ENCODE measurements at places on chromosomes 7 and 10. TPM values are rescaled to one million over a fixed set of nuclear protein-coding genes. Genes with fewer than 3 reads are reported as not detected.

DNA sequence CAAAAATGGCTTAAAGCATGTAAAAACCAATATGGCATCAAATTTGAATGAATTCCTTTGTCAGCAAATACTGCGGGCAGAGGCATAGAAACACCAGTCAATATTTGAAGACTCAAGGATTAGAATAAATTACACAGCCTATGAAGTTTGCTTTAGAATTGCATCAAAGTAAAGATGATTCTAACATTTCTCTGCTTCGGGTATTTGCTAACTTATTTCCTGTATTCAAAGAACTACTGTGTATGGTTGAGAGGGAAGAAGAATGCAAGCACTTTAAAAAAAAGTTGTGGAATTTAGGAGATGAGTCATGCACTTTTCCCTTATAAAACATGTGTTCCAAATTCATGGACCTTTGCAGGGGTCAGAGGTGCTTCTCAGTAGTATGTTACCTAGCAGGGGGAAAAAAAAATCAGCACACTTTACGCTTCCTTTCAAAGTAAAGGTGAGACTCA lies 90.1 kb downstream of the PIP4K2A start:
- H3K36me3 ChIP-seq, result no peaks in the 10 kb centered on the region
- H3K4me3 ChIP-seq, result no peak overlapping the region
- no peaks in the 10 kb centered on the region for H3K27me3 ChIP-seq
- peaks cover 100% of the 10 kb centered on the region for H3K4me1 ChIP-seq
- H3K27ac ChIP-seq, result peak overlapping the region; percentile 43

The UCMA gene
- total RNA-seq, result not detected

- no peak overlapping the region for H3K4me3 ChIP-seq
- DNase-seq, result no peak
- no peak overlapping the region for H3K27ac ChIP-seq
- H3K4me1 ChIP-seq, result no peaks in the 10 kb centered on the region
- no peaks in the 10 kb centered on the region for H3K36me3 ChIP-seq
- no peaks in the 10 kb centered on the region for H3K27me3 ChIP-seq
Measured at GRCh38 chr10:76582531-76582930, 1055.1 kb downstream of the KCNMA1 start.

The ITGA8 gene
- total RNA-seq, result 0.02 TPM

- no peak overlapping the region for H3K27ac ChIP-seq
- H3K4me3 ChIP-seq, result no peak overlapping the region
- DNase-seq, result no peak
- no peaks in the 10 kb centered on the region for H3K27me3 ChIP-seq
- H3K36me3 ChIP-seq, result peaks cover 9% of the 10 kb centered on the region
- H3K4me1 ChIP-seq, result no peaks in the 10 kb centered on the region
Measured at GRCh38 chr7:155781433-155781832, 30.8 kb downstream of the SHH start.

- H3K27ac ChIP-seq, result no peak overlapping the region
- H3K27me3 ChIP-seq, result no peaks in the 10 kb centered on the region
- DNase-seq, result no peak
- peaks cover 9% of the 10 kb centered on the region for H3K4me1 ChIP-seq
- no peaks in the 10 kb centered on the region for H3K36me3 ChIP-seq
Measured at GRCh38 chr7:36132012-36132411, 21.0 kb upstream of the EEPD1 start.

The PRRT4 gene
- total RNA-seq, result 4.0 TPM

The OR2A12 gene
- not detected for total RNA-seq

DNA sequence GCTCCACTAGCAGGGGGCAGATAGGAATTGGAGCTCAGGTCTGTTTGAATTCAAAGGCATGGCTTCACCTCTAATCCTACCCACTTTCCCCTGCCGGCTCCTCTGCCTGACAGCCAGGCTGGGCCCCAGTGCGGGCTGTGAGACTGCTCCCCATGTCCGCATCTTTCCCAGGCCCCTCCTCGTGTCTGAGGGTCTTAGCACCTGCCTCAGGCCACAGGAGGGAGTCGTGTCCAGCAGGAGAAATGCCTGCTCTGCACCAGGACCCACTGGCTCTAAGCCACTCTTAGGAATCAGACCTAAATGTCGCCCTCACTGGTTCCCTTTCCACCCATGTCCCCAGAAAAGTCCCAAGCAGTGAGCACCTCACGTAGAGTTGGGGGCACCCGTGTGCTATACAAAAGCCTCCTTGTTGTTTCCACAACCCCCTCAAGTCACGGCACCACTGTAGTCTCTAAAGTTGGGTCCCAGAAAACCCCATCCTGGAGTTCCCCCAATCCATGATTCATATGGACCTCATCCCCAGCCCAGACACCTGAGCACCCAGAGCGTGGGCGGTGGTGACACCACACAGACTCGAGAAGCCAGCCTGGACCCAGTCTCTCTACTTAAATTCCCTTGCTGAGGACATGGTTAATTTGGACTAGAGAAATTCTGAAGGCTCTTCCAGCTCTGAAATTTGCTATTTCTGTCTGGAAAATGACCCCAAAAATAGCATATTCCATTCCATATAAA lies 466.4 kb upstream of the ZMIZ1 start:
- no peaks in the 10 kb centered on the region for H3K36me3 ChIP-seq
- H3K4me3 ChIP-seq, result no peak overlapping the region
- no peak for DNase-seq
- no peaks in the 10 kb centered on the region for H3K4me1 ChIP-seq
- no peak overlapping the region for H3K27ac ChIP-seq

DNA sequence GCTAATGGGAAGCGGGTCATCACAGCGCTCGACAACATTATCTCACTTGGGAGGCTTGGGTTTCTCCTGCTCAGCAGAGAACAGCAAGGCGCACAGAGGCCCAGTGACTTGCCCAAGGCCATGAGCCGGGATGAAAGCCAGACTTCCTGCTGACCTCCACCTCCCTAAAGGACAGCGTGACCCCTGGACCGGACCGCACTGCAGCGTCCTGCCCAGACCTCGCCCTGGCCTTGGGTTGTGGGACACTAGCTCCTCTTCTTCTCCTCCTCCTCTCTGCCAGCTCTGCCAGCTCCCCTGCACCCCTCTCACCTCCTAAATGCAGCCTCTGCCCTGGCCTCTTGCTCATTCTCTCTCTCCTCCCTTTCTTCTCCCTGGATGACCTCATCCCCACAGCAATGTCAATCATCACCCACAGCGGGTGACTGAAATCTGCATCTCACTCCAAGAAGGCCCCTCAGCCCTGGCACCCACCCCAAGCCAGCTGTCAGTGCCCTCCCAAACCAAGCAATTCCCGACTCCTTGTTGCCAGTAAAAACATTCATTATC lies 19.4 kb downstream of the SPOCK2 start:
- no peaks in the 10 kb centered on the region for H3K27me3 ChIP-seq
- H3K36me3 ChIP-seq, result no peaks in the 10 kb centered on the region
- H3K27ac ChIP-seq, result no peak overlapping the region
- no peak overlapping the region for H3K4me3 ChIP-seq

- no peak overlapping the region for H3K4me3 ChIP-seq
- H3K27ac ChIP-seq, result no peak overlapping the region
- H3K36me3 ChIP-seq, result no peaks in the 10 kb centered on the region
- no peaks in the 10 kb centered on the region for H3K4me1 ChIP-seq
- DNase-seq, result no peak
- H3K27me3 ChIP-seq, result no peaks in the 10 kb centered on the region
Measured at GRCh38 chr7:106895246-106895864, 30.3 kb downstream of the PIK3CG start.

GRCh38 chr7:157971501-157971900 lies 616.1 kb downstream of the PTPRN2 start:
- no peak for DNase-seq
- peaks cover 5% of the 10 kb centered on the region for H3K27me3 ChIP-seq
- H3K36me3 ChIP-seq, result no peaks in the 10 kb centered on the region
- no peak overlapping the region for H3K4me3 ChIP-seq
- H3K4me1 ChIP-seq, result no peaks in the 10 kb centered on the region
- H3K27ac ChIP-seq, result no peak overlapping the region

The NPC1L1 gene
- 0.15 TPM for total RNA-seq

The SCART1 gene
- 3.7 TPM for total RNA-seq

The KAZALD1 gene
- total RNA-seq, result 16.0 TPM

The ELOVL3 gene
- 5.5 TPM for total RNA-seq

- H3K4me3 ChIP-seq, result no peak overlapping the region
- H3K27ac ChIP-seq, result no peak overlapping the region
- no peaks in the 10 kb centered on the region for H3K27me3 ChIP-seq
- no peak for DNase-seq
- H3K36me3 ChIP-seq, result no peaks in the 10 kb centered on the region
Measured at GRCh38 chr7:28999895-29000716, 42.0 kb upstream of the TRIL start.

GRCh38 chr7:82331234-82331633 lies 112.3 kb downstream of the CACNA2D1 start:
- no peaks in the 10 kb centered on the region for H3K36me3 ChIP-seq
- no peak for DNase-seq
- H3K4me3 ChIP-seq, result no peak overlapping the region
- no peak overlapping the region for H3K27ac ChIP-seq
- H3K27me3 ChIP-seq, result no peaks in the 10 kb centered on the region
- no peaks in the 10 kb centered on the region for H3K4me1 ChIP-seq

The STN1 gene
- 74.7 TPM for total RNA-seq

GRCh38 chr7:96388166-96388565 lies 66.3 kb upstream of the SLC25A13 start:
- H3K4me1 ChIP-seq, result no peaks in the 10 kb centered on the region
- peaks cover 20% of the 10 kb centered on the region for H3K27me3 ChIP-seq
- H3K27ac ChIP-seq, result no peak overlapping the region
- DNase-seq, result no peak
- no peak overlapping the region for H3K4me3 ChIP-seq

The RBM20 gene
- total RNA-seq, result 2.0 TPM

GRCh38 chr7:70325509-70326101 lies 727.3 kb downstream of the AUTS2 start:
- H3K27ac ChIP-seq, result no peak overlapping the region
- no peak overlapping the region for H3K4me3 ChIP-seq
- no peaks in the 10 kb centered on the region for H3K27me3 ChIP-seq
- H3K36me3 ChIP-seq, result no peaks in the 10 kb centered on the region
- H3K4me1 ChIP-seq, result no peaks in the 10 kb centered on the region
- no peak for DNase-seq

- H3K27me3 ChIP-seq, result no peaks in the 10 kb centered on the region
- DNase-seq, result peak; percentile 10
- H3K4me3 ChIP-seq, result peak overlapping the region; percentile 93
- H3K27ac ChIP-seq, result peak overlapping the region; percentile 63
- peaks cover 9% of the 10 kb centered on the region for H3K36me3 ChIP-seq
- peaks cover 10% of the 10 kb centered on the region for H3K4me1 ChIP-seq
Measured at GRCh38 chr10:87505366-87506111, 846 bp downstream of the MINPP1 start.

GRCh38 chr7:112504093-112504695 lies 23.4 kb downstream of the LSMEM1 start:
- no peak overlapping the region for H3K27ac ChIP-seq
- no peaks in the 10 kb centered on the region for H3K4me1 ChIP-seq
- no peak overlapping the region for H3K4me3 ChIP-seq
- no peak for DNase-seq
- H3K36me3 ChIP-seq, result no peaks in the 10 kb centered on the region
- H3K27me3 ChIP-seq, result no peaks in the 10 kb centered on the region

The SLC13A4 gene
- 0.30 TPM for total RNA-seq

The OPN1SW gene
- not detected for total RNA-seq

The SHH gene
- 0.32 TPM for total RNA-seq

DNA sequence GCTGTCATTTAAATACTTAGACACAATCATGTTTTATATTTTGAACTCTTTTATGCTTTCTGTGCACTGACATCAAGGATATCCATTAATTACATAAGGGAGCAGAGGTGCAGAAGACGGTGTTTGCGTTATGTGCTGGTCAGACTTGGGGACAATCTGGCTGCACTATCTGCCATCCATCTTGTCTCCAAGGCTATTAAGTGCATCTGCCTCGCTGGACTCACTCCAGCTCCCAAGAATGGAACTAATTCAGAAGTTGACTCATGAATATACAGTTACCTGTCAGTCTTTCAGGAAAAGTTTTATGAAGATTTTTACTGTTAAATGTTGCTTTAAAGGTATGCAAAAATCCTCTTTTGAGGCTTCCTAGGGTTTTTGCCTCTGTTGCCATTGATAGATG lies 391.0 kb downstream of the SUGCT start:
- no peak overlapping the region for H3K27ac ChIP-seq
- peaks cover 3% of the 10 kb centered on the region for H3K27me3 ChIP-seq
- no peaks in the 10 kb centered on the region for H3K36me3 ChIP-seq
- DNase-seq, result no peak

The SPDYE5 gene
- total RNA-seq, result not detected

DNA sequence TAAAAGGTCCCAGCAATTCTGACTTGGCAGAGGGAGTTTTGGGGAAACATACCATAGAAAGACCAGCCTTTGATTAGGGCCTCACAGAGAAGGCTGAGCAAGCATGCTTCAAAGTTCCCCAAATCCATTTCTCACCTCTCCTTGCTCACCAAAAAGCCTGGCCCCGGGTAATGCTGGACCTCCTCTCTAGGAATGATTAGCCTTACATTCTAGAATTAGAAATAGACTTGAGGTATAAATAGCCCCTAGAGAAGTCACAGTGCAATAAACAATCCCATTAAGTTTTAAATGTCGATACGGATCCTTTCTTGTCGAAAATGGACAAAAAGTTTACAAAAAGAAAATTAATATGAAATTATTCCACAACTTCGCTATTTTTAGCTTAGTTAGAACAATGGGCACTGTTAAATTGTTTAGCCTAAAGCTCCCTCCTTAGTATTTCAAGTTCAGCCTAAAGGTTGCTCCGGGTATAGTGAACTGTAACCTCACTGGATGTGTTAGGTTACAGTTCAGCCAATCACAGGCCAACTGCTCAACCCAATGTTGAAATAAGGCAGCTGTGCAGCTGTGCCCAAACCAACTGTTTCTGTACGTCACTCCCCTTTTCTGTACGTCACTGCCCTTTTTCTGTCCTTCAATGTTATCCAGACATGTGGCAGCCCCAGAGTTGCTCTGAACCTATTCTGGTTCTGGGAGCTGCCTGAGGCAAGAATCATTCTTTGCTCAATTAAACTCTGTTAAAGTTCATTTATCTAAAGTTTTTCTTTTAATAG lies 7.9 kb upstream of the GSDME start:
- no peaks in the 10 kb centered on the region for H3K4me1 ChIP-seq
- no peaks in the 10 kb centered on the region for H3K27me3 ChIP-seq
- H3K4me3 ChIP-seq, result no peak overlapping the region
- no peak overlapping the region for H3K27ac ChIP-seq
- no peak for DNase-seq

GRCh38 chr10:80064120-80064886 lies 14.2 kb upstream of the TMEM254 start:
- H3K27me3 ChIP-seq, result no peaks in the 10 kb centered on the region
- DNase-seq, result no peak
- no peak overlapping the region for H3K27ac ChIP-seq
- no peaks in the 10 kb centered on the region for H3K36me3 ChIP-seq
- H3K4me3 ChIP-seq, result no peak overlapping the region
- H3K4me1 ChIP-seq, result no peaks in the 10 kb centered on the region

GRCh38 chr10:17386616-17387075 lies 67.7 kb downstream of the ST8SIA6 start:
- no peaks in the 10 kb centered on the region for H3K27me3 ChIP-seq
- peaks cover 6% of the 10 kb centered on the region for H3K4me1 ChIP-seq
- no peaks in the 10 kb centered on the region for H3K36me3 ChIP-seq
- DNase-seq, result no peak
- no peak overlapping the region for H3K4me3 ChIP-seq
- no peak overlapping the region for H3K27ac ChIP-seq

GRCh38 chr7:84238596-84238995 lies 44.0 kb upstream of the SEMA3A start:
- peaks cover 27% of the 10 kb centered on the region for H3K4me1 ChIP-seq
- H3K27ac ChIP-seq, result no peak overlapping the region
- no peaks in the 10 kb centered on the region for H3K27me3 ChIP-seq
- H3K36me3 ChIP-seq, result no peaks in the 10 kb centered on the region
- DNase-seq, result no peak

The NEBL gene
- total RNA-seq, result 16.6 TPM

- no peaks in the 10 kb centered on the region for H3K36me3 ChIP-seq
- H3K27me3 ChIP-seq, result no peaks in the 10 kb centered on the region
- H3K4me1 ChIP-seq, result no peaks in the 10 kb centered on the region
- H3K4me3 ChIP-seq, result no peak overlapping the region
Measured at GRCh38 chr7:67432536-67433234, 436.1 kb downstream of the TYW1 start.

Data from HCT116 (cell line).